Epithelial cell of prostate (primary cell): ENCODE measurements at places on chromosomes 12 and 14.

DNA sequence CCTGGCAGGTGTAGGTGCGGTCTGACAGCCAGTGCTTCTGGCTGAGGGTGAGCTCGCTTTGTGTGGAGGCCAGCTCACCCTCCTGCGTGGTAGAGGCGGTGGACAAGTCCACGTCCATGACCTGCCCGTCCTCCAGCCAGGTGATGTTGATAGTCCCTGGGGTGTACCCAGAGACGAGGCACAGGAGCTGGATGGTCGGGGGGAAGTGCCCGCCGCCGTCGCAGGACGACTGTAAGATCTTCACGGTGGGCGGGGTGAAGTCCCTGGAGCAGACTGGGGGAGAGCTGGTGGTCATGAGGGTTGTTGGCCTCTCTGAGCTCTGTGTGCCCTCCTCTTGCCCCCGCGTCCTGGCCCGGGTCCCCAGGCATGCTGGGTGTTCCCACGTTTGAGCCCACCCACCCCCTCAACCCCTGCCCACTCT, 74.6 kb downstream of the TMEM121 start:
- no peak for DNase-seq

DNA sequence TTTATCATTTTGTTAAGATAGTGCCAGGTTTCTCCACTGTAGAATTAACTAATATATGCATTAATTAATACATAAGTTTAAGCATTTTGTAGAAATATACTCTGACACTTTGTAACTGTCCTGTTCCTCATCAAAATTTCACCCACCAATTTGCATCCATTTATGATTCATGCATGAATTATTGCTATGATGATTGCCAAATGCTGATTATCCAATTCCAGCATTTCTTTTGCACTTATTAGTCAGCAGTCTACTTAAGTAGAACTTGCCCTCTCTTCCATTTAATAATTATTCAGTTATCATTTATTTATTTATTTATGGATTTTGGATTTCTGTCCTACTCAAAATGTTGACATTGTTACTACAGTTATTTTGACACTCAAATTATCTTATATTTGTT, 72.2 kb downstream of the SLC6A15 start:
- no peak for DNase-seq

DNA sequence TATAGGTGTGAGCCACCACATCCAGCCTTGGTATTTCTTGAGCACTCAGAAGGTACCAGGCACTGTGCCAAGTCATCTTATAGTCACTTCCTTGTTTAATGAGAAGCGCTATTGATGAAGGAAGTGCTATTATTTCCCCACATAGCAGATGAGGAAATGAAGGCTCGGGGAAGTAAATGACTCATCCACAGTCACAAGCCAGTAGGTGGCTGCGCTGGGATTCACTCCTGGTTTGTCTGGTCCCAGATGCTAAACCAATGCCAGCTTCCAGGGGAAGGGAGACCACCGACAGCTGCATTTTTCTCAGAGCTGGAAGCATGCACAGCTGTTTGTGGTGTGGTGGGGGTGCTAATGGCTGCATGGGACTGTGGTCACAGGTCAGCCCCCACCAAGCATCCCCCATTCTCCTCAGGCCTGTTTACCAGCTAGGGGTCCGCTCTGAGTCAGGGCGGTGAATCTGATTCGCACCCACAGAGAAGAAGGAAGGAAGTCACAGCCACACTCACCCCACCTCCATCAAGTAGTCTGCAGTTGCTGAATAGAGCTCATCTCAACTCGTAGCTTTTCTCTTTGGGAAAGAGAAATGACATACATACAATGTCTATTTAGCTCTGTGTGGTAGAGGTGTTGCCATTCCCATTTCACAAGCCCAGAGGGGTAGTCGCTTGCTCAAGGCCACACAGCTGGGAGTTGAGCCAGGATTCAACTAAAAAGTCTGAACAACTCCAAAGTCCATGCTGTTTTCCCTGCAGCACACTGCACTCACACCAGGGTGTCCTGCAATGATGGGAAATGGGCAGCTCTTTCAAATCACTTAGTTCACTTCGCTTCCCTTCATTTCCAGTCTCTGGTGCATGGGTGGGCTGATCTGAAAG, 6.3 kb upstream of the LTBP2 start:
- peak; percentile 66 for DNase-seq

- no peak for DNase-seq
These were observed 11.0 kb downstream of the WDR20 start for GRCh38 chr14:102150744-102151143.

GRCh38 chr14:75562089-75562488, 16.3 kb upstream of the FLVCR2 start:
- no peak for DNase-seq

GRCh38 chr14:101126731-101127130, 223.2 kb upstream of the RTL1 start:
- no peak for DNase-seq

DNA sequence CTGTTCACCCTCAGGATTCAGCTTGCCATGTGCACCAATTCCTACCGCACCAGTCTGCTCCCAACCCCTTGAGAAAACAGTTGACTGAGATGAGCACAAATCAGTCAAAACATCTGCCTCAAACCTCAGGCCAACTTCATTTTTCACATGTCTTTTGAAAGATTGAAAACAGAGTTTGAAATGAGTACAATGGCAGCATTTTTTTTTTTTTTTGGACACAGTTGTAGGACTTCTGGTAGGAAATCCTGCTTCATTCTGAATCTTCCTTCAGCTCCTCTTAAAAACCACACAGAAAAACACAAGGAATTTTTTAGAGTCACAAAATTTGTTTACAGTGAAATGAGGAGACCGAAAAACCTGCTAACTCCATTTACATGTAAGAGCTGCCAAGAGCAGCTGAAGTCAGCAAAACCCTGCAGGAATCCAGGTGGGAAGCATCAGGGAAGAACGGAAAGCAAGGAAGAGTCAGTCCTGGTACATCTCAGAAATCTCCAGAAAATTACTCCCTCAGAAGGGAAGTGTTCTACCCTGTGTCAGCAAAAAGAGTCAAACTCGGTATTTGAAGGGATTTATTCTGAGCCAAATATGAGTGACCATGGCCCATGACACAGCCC, 100.3 kb upstream of the TMTC1 start:
- DNase-seq = no peak

- no peak for DNase-seq
These were observed 19.0 kb upstream of the RNASE12 start for GRCh38 chr14:20610002-20610765.

GRCh38 chr12:27332714-27333402, at the start of gene BMAL2:
Gene BMAL2, plus strand, starts transcription at chr12:27332836. Its CDS starts 237 bp downstream, at chr12:27333073.
- DNase-seq = no peak

GRCh38 chr12:54504550-54504949, 7.0 kb downstream of the NCKAP1L start:
- DNase-seq = no peak

- no peak for DNase-seq
These were observed 130.3 kb upstream of the FUT8 start for GRCh38 chr14:65281991-65282895.

GRCh38 chr12:103205906-103206305, 248.4 kb downstream of the ASCL1 start:
- DNase-seq = no peak

DNA sequence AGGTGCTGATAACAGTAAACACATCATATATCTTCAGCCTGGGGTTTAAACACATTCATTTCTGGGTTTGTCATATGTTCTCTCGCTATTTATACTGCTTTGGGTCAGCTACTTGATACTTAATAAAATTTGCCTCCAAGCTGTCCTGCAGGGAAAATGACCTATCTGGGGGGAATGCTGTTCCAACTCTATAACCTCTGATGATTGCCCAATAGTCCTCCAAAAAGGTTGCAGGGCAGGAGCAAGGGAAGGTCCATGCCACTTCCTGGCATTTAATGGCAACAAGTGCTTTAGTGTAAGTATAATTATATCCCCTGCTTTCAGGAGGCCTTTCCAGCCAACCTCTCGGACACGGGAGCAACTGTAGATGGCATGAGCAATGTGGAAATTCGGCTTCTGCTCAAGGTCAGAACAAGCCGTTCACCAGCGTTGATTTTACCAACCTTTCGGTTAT, 198.0 kb upstream of the EEA1 start:
- no peak for DNase-seq

- DNase-seq = no peak
These were observed 124.4 kb downstream of the RAD51B start for GRCh38 chr14:67943947-67944346.

DNA sequence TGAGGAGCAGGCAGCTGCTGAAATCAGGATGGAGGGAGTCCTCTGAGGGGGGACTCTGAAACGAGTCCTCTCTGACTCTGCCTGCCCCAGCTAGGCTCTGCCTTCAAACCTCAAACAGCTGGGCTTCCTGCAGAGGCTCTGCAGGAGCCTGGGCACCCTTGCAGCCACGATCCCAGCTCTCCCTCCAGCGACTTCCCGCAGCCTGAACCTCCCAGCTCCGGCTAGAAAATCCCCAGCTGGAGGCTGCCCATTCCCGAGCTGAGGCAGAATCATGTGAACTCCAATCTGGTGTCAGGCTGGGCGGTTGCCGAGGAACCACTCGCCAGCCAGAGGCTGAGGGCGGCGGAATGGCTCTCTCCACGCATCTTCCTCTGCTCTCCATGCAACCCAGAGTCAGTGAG, at the start of gene GPR68:
TSS of gene GPR68 (minus strand) at position 204 of the 401 bp plus-strand sequence. CDS start 9,654 bp downstream, outside the sequence.
- DNase-seq = no peak

DNA sequence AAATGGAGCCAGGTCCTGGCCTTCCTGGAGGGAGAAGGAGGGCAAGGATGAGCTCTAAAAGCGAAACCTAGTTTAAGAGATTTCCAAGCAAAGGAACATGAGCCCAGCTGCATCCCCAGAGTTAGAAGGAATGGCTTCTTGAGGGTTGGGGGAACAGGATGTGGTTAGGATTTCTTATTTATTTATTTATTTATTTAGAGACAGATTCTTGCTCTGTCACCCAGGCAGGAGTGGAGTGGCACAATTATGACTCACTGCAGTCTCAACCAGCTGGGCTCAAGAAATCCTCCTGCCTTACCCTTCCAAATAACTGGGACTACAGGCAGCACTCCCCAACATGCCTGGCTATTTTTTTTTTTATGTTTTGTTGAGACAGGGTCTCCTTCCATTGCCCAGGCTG, 25.3 kb upstream of the TMEM106C start:
- no peak for DNase-seq

GRCh38 chr14:95499354-95499750, 17.1 kb downstream of the SYNE3 start:
- DNase-seq = no peak

DNA sequence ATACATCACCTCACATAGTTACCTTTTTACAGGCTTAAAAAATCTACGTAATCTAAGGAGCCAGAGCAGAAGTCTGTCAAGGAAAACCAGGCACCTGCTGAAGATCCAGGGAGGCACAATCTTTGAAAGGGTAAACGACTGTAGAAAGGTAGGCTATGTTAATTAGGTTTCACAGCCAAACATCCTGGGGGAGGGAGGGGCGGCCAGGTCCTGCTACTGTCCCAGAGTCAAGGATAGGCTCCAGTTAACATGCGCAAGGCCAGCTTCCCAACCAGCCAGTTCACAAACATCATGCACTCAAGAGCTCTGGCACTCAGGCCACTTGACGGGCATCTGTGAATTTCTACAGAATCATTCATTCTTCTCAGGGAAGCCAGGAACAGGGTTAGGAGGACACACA, 22.9 kb downstream of the NIN start:
- no peak for DNase-seq

DNA sequence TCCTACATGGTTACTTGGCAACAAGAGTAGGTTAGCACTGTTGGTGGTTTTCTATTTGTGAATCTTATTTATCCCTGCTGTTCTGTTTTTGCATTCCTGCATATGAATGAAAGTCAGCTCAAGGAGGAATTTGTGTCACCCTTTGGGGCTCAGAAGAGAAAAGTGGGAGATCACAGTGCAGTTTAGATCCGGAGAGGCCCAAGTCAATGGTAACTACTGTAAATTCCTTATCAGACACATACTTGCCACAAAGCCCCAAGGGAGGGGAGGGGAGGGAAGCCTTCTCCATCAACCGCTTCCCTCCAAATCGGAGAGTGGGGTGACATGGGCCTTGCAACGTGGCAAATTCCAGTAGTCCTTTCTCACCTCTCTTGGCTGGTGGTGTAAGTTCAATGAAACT, 15.0 kb downstream of the GSG1 start:
- no peak for DNase-seq

- no peak for DNase-seq
These were observed 50.8 kb upstream of the ZFP36L1 start for GRCh38 chr14:68843471-68844209.

DNA sequence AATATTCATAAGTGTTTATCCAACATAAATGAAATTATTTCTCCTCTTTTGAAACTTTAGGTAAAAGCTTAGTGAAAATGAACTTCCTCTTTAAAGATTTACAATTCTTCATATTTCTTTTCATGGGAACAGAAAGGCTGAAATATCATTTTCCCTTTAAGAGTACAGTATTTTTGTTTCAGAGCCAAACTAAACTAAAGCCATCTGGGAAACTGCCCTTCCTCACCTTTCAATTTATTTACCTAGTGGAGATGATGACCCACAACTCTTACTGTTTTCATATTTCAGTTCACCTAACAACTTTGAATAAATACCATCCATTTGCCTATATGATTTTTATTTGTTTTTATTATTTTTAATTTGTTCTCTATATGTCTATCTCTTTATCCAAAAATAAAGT, 105.4 kb downstream of the ALX1 start:
- DNase-seq = no peak

DNA sequence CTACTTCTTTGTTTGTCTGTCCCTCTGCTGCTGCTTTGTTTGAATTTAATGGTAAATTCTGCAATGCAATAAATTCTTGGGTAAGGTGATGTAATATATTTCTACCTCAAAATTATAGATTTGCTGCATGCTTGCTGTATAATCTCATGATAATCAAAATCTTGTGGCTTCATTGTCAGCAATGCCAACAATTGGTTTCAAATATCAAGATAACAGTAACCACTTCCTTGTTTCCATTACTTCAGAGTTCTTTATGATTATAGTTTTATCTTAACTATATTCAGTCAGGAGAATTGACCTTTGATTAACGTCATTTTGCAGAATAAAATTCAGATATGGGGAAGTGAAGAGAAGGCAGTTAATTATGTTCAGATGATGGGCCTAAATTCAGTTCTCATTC, 30.2 kb upstream of the RNU6-8 start:
- DNase-seq = no peak

- DNase-seq = no peak
These were observed 22.2 kb upstream of the CFAP54 start for GRCh38 chr12:96466939-96467751.

DNA sequence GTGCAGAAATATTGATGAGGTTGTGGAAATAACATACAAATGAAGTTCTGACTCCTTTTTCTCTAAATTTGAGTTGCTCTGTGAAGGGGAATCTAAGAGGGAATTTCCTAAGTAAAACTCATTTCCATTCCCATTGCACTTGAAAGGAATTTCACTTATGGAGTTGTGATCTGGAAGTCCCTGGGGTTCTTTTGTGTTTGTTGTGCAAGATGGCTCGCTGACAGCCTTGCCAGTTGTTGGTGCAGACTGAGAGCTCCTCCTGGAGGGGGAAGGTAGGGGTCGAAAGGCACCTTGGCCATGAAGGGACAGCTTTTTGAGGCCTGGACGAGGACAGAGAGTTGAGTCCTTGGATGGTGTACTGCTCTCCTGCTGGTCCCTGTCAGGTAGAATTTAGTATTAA, 72.0 kb downstream of the C12orf56 start:
- DNase-seq = no peak

GRCh38 chr12:58306266-58307000, 365.1 kb downstream of the ATP23 start:
- DNase-seq = no peak
